SK-N-SH (cell line): ENCODE measurements at places on chromosomes 3 and 15.

DNA sequence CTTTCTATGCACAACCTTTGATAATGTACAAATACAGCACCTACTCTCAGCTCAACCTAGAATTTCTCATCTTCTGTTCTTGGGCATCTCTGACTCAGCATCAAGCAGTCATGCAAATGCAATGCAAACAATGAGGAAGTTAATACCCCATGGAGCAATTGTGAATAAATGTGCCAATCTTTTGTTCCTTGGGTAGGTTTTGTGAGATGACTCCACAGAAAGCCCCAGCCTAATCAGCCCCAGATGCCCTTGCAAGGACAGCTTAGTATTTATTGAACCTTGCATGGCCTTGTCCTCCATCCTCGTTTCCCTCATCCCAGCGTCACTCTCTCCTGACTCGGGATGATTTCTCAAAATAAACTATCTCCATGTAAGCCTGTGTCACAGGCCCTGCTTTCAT, 494.7 kb upstream of the NECTIN3 start:
- DNase-seq: no peak

- no peak for DNase-seq
Observed at GRCh38 chr3:32420126-32421038, 28.7 kb downstream of the CMTM7 start.

- DNase-seq: no peak
Observed at GRCh38 chr3:144683065-144683464, 711.4 kb downstream of the DIPK2A start.

DNA sequence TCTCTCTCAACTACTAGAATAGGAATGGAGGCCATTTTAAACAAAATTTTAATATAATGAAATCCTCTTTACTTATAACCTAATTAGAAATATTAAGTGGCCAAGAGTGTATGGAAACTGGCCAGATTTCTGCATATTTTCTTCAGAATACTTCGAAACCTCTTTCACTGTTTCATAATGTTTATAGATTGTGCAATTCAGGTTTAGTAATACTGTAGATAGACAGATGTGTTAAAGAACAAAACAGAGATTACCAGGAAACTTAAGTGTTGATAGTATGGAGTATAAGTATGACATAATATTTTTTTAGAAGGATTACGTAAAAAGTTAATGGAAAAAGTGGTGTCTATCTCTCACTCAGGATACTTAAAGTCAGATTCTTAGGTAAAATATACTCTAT, 4.7 kb downstream of the ABHD5 start:
- DNase-seq: no peak

DNA sequence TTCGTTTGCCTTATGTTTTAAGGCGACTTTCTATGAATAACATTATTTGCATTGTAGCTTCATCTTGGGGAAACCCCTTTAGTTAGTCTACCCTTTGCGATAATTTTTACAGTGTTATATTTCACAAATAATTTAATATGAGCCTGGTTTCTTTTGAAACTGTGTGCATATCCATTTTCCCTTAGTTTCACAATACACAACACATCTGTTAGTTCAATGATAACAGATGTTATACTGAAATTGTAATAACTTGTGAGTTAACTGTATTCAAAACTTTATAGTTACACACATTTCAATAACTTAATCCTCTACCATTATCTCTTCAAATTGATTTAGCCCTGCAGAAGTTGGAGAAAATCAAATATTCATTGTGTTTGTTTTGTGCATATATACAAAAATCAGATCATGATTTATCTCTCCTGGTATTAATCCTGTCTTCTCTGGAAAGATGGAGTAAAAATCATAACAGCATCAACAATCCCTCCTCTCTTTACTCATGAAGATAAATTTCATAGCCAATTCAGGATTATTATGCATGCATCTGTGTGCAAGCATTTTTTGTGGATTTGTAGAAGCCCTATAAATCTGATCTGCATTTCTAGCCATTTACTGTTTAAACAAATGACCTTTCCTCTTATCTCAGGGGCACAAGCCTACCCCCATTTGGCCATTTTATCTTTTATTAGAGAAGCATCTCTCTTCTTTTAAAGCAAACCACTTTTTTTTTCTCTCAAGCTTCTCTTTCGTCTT, 304.0 kb downstream of the VPS13C start:
- no peak for DNase-seq

- DNase-seq: no peak
Observed at GRCh38 chr3:102447272-102447671, 12.5 kb downstream of the ZPLD1 start.

DNA sequence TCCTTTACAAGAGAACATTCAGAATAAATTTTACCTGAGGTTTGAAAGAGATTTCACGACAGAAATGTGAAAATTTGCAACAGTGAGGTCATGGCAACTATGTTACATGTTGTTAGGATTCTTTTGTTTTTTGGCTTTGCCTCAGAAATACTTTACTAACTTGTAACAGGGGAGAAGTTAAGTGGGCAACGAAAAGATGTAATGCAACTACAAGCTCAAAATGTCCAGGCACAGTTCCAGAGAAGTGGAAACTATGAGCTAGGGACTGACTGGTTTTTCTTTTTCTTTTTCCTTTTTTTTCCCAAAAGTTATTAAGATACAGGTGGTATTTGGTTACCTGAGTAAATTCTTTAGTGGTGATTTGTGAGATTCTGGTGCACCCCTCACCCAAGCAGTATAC, 111.5 kb upstream of the PPP2R3A start:
- DNase-seq: no peak

- DNase-seq: peak; percentile 21
Observed at GRCh38 chr3:58900386-58900785, 149.4 kb downstream of the CFAP20DC start.

- no peak for DNase-seq
Observed at GRCh38 chr3:64392001-64392400, 166.7 kb upstream of the PRICKLE2 start.

- no peak for DNase-seq
Observed at GRCh38 chr3:124927574-124928045, 6.9 kb downstream of the MUC13 start.

DNA sequence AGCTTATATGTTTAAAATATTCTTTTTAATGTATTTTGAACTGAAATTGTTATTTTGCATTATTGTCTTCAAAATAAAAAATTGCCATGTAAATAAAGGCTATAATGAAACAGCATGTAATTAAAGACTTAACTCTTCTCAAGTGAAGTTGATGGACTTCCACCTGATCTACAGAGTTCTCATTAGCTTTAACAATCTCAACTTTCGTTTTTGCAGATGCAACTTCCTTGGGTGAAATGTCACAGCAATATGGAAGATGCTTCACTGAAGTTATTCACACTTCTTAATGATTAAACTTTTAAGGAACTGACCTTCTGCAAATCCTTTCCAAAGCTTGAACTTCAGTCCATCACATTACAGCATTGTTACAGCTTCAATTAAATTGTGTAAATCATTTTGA, 63.6 kb downstream of the OSTN start:
- DNase-seq: no peak

- DNase-seq: no peak
Observed at GRCh38 chr15:62618432-62618831, 424.1 kb upstream of the TPM1 start.

DNA sequence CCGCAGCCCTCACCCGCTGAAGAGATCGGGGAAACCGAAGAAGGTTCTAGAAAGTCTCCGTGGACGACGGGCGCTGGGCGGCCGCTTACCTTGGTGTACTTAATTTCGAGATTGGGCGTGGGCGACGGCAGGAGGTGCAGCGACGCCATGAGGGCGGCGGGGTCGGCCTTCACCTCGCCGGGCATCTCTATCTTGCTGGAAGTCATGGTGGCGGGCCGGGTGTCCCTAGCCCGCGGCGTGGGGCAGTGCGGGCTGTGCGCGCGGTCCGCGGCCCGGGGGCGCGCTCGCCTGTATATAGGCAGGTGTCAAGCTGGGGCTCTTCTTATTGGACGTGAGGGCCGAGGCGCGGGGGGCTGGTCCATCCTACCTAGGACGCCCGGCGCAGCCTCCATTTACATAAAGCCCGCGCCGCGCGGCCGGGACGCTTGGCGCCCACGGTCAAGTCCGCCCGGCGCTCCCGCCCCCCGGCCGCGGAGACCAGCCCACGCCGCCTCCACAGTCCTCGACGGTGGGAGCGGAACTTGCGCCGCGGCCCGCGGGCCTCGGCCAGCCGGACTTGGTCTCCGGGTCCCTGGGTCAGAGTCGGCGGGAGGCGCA, at the start of gene ALDH1A2:
TSS of gene ALDH1A2 (minus strand) at position 267 of the 597 bp plus-strand sequence. CDS start at position 206, 61 bp downstream.
- DNase-seq: peak; percentile 64

DNA sequence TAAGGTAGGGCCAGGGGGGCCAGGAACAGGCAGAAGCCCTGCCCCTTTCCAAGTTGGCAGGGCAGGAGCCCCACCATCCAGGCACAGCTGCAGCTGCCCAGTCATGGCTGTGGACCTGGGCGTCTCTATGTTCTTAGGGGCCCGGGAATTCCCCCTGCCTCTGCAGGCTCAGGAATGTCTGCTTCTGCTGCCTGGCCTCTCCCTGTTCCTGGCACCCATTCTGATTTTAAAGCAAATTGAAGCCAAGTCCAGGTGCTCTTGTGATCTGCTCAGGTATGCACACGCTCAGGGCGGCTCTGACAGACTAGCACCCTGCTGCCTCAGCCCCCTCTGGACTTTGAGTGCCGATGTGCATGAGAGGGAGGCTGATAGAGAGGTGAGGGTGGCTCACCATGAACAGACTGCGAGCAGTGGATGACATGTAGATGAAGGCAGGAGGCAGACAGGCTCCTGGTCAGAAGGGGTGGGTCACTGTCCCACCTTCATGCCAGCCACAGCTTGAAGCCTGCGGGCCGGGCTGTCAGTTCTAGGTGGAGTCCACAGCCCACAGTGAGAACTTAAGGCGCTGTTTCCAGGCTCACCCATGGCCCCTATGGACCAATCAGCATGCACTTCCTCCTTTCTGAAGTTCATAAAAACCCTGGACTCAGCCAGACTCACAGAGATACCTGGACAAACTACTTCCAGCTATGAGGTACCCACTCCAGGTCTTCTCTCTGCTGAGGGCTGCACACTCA, 747.8 kb upstream of the GBE1 start:
- no peak for DNase-seq

DNA sequence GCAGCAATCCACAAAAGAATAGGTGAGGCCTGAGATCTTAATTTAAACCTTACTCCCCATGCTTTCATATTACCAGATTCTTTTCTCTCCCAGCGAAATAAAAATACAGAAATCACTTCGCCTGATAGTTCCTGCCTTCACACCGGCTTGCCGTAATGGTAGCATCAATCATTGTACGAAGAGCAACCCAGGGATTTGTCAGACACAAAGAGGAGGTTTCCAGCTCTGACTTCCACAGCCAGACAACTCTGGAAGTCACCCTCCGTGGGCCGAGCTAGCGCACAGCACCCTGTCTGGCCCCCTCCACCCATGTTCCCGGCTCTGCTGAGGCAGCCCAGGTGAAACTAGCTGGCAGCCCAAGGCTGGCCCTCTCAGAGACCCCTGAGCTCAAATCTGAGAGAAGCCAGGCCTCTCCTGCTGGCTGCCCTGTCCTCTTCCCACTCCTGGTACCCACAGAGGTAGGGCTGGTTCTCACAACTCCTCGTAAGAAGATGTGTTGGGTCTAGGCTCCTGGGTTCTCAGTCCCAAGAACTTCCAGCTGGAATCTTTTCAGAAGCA, 156.9 kb upstream of the BNIP2 start:
- no peak for DNase-seq

DNA sequence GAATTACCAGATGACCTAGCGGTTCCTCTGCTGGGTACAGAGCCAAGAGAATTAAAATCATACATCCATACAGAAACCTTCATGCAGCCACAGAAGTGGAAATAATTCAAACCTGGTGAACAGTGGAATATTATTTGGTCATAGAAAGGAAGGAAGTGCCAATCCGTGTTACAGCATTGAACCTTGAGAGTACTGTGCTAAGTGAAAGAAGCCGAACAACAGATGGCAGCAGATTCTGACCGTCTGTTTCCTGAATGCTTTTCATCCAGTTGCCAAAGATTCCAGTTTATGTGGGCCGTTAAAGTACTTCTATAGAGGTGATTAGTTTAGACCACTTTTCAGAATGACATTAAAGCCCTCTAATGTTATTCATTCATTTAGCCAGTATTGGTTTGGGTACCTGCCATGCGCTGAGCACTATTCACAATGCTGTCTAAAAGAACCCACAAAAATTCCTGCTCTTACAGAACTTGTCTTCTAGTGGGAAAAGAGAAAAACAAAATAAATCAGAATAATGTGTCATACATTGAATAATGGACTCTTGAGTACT, 45.8 kb upstream of the SENP5 start:
- DNase-seq: no peak

GRCh38 chr3:83928903-83929302, 1029.9 kb upstream of the CADM2 start:
- DNase-seq: no peak

DNA sequence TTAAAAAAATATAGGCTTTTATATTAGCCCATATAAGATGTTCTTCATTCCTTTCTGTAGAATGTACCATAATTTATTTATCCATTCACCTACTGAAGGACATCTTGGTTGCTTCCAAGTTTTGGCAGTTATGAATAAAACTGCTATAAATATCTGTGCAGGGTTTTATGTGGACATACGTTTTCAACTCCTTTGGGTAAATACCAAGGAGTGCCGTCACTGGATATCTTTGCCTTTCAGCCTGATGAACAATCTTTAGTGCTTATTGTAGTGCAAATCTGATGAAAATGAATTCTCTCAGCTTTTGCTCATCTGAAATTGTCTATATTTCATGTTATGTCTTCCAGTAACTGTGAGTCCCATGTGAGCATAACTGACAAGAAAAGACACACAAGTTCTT, 26.6 kb upstream of the BLM start:
- no peak for DNase-seq

DNA sequence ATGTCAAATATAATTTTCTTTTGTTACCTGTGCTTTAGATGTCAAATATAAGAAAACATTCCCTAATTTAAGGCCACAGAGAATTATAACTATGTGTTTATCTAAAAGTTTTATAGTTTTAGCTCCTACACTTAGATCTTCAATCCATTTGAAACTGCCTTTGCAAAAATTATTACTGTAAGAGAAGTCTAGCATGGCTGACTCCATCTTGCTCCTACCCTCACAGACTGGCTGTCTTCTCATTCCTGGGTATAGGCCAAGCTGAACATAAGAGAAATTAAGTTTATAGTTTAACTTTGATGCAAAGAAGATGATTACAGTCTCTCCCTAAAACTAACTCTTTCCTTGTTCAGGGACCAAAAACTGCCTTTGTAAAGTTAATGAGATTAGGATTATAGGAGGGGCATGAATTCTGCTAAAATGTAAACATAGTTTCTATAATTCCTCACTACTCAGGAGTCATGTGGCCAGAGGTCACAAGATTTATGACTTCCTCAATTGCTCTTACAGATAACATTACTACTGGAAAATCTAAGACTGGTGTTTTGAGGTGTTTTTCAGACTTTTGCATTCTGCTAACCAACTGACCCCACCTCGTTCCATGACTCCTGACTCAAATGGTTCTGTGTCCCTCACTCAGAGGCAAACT, 184.0 kb downstream of the BCHE start:
- DNase-seq: no peak

GRCh38 chr3:184565421-184566211, 4.0 kb downstream of the EPHB3 start:
- peak; percentile 67 for DNase-seq
